ENCODE measurements at places on chromosomes 12 and 14. TPM values are rescaled to one million over a fixed set of nuclear protein-coding genes. Genes with fewer than 3 reads are reported as not detected.

- DNase-seq = no peak
Observed at GRCh38 chr12:14058717-14059116, 77.3 kb upstream of the GRIN2B start.

DNA sequence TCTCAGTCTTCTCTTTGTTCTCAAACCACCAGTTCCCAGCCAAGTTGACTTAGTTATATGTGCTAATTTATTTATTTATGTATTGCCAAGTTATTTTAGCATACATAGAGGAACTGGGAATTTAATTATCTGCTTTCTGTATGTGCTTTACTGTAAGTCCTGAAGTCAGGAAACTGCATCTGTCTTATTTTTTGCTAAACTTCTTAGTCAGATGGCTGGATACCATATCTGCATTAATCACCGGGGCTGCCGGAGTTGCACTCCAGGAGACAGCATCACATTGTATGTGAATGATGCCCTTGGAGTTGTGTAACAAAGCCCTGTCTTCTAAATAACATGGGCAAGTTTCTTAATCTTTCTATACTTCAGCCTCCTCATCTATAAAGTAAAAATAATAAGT, 96.2 kb downstream of the MON2 start:
- no peak for DNase-seq

DNA sequence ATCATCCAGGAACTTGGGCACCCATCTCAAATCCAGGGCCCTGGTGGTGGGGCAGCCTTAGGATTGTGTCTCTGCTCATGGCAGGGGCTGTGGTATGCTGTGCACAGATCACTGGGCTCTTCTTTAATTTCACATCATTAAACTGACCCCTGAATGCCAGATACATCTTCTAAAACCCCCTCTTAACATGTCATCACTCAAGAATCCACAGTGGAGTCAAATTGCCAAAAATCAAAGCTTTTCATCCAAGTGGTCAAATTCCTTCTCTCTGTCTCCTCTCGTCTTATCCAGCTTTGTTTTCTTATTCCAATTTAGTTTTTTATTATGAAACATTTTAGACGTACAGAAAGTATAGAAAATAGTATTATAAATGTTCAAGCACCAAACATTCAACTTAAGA, 97.5 kb downstream of the ADCK1 start:
- DNase-seq = no peak

DNA sequence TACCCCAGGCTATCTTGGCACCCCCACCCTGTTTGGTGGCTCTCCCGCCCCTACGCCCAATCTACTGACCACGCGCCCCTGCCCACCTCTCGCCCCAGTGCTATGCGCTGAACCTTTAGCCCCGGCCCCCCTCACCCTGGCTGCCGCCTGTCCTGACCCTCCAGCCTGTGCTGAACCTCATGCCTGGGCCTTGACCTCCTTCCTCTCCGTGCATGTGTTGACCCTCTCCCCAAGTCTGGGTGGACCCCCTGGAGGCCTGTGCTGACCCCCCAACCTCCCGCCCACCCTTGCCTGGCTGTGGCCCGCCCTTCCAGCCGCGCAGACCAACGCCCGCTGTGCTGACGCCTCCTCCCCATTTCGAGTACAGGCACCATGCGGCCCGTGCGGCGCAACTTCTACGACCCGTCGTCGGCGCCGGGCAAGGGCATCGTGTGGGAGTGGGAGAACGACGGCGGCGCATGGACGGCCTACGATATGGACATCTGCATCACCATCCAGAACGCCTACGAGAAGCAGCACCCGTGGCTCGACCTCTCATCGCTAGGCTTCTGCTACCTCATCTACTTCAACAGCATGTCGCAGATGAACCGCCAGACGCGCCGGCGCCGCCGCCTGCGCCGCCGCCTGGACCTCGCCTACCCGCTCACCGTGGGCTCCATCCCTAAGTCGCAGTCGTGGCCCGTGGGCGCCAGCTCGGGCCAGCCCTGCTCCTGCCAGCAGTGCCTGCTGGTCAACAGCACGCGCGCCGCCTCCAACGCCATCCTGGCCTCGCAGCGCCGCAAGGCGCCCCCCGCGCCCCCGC, 20.7 kb downstream of the DTX1 start:
- no peak for DNase-seq

- DNase-seq = no peak
Observed at GRCh38 chr12:115752913-115753726, 524.4 kb downstream of the MED13L start.

DNA sequence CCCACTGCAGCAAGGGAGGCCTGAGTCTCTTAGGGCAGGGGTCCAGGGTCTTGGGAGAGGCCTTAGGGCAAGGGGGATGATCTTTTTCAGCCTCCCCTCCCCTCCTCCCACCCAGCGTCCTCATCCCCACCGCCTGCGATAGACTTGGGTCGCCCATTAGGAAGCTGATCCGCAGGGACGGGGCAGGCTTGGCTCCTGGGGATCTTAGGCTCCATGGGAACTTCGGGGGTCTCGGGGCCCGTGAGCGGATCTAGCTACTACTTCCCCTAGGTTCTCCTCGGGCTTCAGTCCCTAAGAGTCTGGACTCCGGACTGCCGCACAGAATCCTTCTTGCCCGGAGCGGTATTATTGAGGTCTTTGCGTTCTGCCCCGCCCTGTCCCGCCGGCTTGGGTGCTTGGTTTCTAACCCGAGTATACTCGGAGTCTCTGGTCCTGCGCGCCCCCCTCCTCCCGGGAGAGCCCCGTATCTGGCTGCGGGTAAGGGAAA, 2.2 kb upstream of the PTHLH start:
- DNase-seq = no peak

GRCh38 chr12:46914336-46914735, 88.5 kb upstream of the SLC38A4 start:
- no peak for DNase-seq

GRCh38 chr12:46005151-46005797, 14.9 kb upstream of the SCAF11 start:
- no peak for DNase-seq

GRCh38 chr12:116443821-116444589, 115.2 kb upstream of the MAP1LC3B2 start:
- DNase-seq = no peak

DNA sequence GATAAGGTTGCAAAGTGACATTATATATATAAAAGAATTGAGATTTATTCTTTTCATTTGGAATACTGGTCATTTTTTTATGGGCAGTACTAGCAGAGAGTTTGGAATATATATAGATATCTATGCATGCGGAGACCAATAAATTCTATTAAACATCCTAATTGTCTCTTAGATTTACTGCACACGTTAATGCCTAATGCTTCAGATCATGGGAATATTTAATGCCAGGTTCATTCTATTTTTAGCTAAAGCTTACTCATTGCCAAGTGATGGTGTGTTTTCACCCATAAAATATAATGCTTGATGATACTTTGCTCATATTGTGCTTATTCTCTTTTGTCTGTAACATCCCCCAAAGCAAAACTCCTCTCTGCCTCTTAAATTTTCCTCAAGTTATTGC, 264.4 kb downstream of the TMEM117 start:
- no peak for DNase-seq

GRCh38 chr14:72577521-72577920, 316.4 kb downstream of the DPF3 start:
- no peak for DNase-seq

GRCh38 chr12:116336542-116337065, 59.1 kb upstream of the MED13L start:
- no peak for DNase-seq

DNA sequence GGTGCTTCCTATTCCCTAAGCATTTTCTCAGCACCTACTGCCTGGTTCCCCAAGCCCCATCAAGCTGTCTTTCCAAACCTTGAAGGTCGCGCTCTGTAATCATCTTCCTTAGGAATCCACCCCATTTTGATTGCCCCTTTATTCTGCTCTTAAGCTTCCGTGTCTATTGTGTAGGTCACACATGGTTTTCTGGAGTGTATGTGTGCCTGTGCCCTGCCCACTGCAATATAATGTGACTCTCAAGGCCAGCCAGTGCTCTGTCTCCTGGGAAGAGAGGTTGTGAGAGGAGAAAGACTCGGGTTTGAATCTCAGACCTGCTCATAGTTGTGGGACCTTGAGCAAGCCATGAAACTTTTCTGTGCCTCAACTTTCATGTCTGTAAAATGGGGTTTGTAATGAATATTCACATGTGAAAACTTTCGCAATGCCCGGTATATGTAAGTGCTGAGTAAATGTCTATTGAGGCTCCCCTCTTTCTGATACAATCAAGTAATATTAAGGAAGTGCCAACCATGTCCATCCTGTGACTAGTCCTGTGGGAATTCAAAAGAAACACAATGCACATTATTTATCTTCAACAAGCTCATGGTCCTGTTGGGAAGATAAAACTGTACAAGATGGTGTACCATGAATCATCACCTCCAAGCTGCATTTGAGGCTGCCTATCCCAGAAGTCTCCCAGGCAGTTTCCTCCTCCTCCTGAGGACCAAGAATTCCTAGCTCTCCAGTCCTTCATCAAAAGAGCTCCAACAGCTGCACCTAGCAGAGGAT, 774 bp upstream of the KRT75 start:
- DNase-seq = no peak

DNA sequence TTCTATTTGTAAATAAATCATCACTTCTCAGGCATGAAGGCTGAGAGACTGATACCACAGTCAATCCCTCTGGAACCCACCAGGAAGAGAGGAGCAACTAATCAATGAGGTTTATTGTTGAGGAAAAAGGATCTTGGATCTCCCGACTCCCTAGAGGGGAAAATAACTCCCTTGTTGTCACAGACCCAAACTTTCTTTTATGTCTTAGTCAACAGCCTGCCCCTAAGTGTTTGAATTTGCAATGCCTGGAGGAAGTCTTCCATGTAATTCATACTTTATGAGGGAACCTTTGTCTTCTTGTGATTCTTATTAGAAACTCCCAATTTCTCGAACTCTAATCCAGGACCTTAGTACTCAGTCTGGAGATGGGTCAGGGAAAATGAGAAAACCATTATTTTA, 805.8 kb downstream of the DIO2 start:
- no peak for DNase-seq

- DNase-seq = no peak
Observed at GRCh38 chr12:89276860-89277259, 75.4 kb downstream of the DUSP6 start.

DNA sequence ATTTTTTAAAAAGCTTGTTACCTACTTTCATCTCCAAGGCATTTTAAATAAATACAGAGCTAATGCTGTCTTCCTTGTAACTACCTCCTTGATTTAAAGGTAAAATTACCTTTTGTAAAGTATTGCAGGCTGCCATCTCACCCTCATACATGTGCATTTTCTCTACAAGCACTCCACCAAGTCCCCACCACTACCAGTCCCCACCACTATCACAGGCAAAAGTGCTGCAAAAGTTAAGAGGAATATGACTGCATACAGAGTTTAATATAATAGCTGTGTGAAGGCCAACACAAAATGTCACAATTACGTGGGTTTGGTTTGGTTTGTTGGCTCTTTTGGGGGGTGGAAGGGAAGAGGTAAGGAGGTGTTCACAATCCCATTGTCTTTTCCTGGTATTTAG, 9.6 kb downstream of the SIX1 start:
- no peak for DNase-seq

OR6S1 gene
- not detected for total RNA-seq

OASL gene
- 16.3 TPM for total RNA-seq

CCDC177 gene
- not detected for total RNA-seq

INHBC gene
- total RNA-seq = not detected

Data from activated naive CD4-positive, alpha-beta T cell treated with anti-CD3 and anti-CD28 coated beads, Interleukin-2, amount 50 U/mL, for 72 hours (primary cell).